Common myeloid progenitor, CD34-positive (primary cell): ENCODE measurements at places on chromosomes 5 and 9.

DNA sequence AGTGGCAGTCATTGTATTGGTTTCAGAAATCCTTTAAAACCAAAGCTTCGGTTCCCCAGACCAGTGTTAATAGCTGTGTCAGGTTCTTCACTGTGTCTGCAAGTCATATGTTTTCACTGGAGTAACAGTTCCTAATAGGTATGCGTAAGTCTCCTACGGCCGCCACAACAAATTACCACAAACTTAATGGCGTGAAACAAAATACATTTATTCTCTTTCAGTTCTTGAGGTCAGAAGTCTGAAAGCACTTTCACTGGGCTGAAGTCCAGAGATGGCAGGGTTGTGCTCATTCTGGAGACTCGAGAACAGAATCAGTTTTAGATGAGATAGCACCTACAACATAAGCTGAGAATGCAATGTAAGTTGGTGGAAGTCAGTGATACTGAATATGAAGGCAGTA is 556.2 kb downstream of the TLE4 start:
- DNase-seq = no peak

DNA sequence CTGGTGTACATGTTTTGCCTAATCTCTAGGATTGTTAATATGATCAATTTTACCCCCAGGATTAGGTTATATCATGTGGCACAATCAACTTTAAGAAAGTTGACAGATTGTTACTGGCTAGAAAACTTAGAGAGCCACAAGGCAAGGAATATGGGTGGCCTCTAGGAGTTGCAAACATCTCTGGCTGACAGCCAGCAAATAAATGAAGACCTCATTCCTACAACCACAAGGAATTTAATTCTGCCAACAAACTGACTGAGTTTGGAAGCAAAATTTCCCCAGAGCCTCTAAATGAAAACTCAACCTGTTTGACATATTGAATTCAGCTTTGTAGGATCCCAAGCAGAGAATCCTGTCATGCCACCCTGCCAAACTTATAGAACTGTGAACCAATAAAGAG is 196.4 kb upstream of the PTGER4 start:
- DNase-seq = no peak

- DNase-seq = peak; percentile 27
Measured at GRCh38 chr5:88663793-88664216, 219.2 kb downstream of the MEF2C start.

GRCh38 chr9:110016340-110016739 is 191.6 kb downstream of the C9orf152 start:
- DNase-seq = no peak

DNA sequence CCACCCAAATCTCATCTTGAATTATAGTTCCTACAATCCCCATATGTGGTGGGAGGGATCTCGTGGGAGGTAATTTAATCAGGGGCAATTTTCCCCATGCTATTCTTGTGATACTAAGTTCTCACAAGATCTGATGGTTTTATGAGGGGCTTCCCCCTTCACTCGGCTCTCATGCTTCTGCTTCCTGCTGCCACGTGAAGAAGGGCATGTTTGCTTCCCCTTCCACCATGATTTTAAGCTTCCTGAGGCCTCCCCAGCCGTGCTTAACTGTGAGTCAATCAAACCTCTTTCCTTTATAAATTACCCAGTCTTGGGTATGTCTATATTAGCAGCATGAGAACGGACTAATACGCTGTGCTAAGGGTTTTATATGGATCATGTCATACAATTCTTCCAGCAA is 72.3 kb downstream of the TLE4 start:
- no peak for DNase-seq

GRCh38 chr9:130661451-130662098 is 2.8 kb upstream of the PRDM12 start:
- no peak for DNase-seq

DNA sequence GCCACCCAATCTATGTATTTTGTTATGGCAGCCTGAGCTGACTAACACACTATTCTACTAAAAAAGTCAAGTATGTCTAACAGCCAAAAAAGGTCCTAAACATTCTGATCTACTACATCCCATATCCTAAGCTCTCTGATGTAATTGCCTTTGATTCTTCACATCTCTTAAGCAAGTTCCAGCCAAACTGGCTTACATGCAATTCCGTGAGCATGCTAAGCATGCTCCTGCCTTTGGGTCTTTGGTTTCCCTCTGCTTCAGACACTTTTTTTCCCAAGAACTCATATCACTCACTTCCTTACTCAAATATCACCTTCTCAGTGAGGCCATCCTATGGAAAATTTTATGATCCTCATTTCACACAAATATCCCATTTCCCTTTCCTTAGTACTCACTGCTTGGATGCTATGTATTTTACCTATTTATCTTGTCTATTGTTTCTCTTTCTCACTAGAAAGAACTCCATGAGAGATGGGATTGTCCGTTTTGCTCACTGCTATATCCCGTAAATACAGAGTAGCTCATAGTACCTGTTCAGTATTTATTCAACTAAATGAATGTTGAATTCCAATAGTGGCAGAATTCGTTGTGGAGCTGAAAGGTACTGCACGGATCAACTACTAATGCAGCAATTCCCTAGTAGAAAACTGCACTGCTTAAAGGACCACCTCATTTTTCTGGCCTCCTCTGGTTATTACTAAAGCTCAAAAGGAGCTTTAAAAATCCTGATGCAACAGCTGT is 2.3 kb upstream of the SLC12A2 start:
- no peak for DNase-seq

DNA sequence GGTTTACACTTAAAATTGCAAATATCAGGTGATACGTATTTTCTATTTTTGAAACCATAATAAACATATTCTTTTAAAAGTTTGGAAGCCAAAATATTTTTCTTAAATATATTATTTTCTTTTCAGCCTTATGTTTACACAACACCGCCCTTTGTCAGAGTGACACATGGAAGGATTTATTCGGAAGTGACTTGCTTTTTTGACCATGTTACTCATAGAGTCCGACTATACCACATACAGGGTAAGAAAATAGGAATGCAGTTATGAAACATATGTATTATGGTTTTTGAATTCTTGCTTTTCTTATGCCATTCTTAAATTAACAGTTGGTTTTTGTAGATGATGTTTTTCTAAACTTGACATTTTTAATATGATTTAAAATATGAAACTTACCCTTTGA is 133.9 kb downstream of the MAN2A1 start:
- DNase-seq = no peak

DNA sequence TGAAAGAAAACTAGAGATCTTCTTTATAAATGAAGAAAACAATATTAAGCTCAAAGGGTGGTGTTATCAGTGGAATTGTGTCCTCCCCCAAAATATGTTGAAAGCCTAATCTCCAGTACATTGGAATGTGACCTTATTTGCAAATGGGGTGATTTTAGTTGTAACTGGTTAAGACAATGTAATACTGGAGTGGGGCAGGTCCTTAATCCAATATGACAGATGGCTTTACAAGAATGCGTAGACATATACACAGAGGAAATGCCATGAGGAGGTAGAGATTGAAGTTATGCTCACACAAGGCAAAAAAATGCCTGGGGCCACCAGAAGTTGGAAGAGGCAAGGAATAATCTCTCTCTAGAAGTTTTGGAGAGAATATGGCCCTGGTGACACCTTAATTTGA is 13.7 kb upstream of the TRIM32 start:
- no peak for DNase-seq

GRCh38 chr5:31452314-31452713 is 79.6 kb downstream of the DROSHA start:
- DNase-seq = no peak

DNA sequence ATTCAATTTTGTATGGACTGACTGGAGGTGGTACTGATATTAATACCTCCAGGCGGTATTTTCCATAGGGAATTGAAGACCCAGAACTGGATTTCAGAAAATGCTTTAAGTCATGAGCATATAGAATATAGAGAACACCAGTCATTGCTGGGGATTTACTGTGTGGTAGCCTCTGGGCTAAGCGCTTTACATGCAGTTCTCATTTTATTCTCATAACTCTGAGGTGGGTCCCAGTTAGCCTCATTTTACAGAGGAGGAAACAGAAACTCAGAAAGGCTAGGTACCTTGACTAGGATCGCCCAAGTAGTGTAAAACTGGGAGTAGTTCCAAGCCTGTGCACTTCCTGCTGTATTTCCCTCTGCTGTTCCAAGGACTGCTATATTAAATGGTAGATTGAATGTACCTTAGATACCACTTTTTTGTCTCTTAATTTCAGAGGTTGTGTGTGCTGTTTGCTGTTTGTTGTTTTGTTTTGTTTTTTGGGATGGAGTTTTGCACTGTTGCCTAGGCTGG is 13.8 kb downstream of the SLC44A1 start:
- no peak for DNase-seq

- DNase-seq = peak; percentile 92
Measured at GRCh38 chr5:32842813-32843530, 131.9 kb downstream of the NPR3 start.

DNA sequence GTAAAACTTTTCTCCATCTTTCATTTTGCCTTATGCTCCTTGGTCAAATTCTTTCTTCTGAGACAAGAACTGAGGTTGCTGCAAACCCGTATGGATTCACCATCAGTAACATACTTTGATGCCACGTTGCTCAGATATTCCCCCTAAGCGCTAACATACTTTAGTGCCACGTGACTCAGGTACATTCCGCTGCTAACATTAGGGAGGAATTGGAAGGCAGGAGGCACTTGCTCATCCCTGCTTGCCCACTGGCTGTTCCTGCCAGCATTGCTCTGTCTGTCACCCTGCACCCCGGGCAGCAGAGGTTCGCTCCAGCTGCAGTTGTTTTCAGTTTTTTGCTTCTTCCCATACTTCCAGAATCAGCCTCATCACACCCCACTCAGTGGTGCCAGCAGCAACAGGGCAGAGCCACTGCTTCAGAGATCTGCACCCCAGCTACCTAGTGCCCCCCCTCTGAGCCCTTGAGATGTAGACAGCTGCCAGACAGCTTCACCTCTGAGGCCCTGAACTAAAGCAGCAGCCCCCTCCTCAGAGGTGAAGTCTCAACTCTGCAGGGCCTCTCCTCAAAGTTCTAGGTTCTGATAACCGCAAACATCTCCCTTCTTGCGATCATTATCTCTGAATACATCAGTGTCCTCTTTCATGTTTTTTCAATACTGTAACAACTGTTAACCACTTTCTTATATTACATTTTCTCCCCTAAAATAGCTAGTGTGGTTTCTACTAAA is 228.0 kb upstream of the KIF2A start:
- DNase-seq = no peak

DNA sequence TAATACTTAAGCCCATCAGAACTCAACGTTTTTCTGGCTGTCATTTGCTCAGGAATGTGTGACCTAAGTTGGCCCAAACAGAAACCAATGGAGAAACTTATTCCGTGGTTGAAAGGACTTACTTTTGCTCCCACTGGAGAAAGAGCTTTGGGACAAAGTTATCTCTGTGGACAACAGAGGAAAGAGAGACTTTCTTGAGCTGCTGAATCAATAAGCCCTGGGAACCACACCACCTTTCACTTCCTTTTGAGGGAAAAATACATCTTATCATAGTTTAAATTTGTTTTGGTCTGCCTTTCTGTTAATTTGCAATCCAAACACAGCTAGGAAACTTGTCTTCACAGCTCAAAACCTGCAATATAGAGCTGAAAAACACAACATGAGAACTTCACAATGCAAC is 62.8 kb upstream of the VCAN start:
- no peak for DNase-seq

DNA sequence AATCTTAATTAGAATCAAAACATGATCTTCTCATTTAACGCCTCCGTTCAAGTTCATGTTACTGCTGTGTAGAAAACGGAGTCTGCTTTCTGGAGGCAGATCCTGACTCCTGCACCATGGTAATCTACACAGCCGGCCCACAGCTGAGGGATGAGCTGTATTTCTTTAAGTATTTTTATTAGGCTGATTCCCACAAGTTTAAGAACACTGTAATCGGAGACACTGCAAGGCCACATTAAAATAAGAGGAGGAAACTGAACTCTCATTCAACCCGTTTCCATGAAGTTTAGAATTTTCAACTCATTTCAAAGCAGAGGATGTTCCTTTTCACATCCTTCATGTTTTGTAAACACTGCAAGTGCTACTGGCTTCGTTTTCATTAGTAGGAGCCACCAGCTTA is 372.2 kb downstream of the NFIB start:
- no peak for DNase-seq

DNA sequence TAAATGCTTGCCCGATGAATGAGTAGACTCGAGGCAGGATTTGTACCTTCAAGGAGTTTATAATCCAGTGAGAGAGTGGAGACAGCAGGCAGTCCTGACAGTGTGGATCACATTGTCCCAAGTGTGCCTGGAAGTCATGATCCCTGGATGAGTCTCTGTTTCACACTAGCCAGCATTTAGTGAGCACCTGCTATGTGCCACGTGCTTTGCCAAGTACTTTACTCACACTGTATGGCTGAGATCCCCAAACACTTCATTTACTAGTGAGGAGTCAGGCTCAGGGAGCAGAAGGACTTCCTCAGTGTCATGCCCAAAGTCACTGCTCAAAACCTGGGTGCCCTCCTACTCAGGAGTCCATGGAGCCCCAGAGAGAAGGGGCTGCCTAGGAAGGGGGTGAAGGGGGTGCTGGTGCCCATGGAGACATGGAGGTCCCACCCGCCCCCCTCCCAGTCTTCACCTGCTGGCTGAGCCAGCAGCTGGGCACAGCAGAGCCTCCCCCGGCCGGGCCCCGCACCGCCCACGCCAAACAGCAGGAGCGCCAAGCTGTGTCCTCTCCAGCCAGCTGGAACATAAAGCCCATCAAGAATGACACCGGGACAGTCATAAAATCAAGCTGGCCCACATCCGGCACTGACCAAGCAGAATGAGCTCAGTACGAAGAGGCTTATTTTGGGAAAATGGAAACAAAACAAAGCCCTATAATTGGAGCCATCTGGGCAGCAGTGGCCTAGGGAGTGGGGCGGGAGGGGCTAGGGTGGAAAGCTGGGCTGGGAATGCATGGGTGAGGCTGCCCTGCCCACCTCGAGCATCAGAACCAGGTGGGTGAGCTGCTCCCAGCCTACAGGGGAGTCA is 10.6 kb downstream of the LAMC3 start:
- DNase-seq = no peak

DNA sequence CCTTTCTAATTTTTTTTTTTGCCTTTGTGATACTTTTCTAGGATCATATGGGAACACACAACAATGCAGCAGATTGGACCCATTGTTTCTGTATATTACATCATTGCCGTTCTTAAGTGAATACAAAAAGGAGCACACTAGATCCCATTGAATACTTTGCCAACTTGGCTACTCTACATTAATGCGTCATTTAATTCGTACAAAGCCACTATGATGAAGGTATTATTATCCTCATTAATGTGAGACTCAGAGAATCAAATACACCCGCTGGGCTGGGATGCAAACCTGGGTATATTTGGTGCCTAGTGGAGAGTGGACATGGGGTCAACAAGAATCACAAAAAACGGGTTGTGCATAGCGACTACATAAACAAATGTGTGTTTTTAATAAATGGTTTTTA is 31.9 kb downstream of the OR2K2 start:
- no peak for DNase-seq

GRCh38 chr9:135120249-135120648 is 32.8 kb downstream of the OLFM1 start:
- DNase-seq = no peak

GRCh38 chr9:121499427-121500164 is at the start of gene GGTA1:
GGTA1 (minus strand) TSS chr9:121499844; CDS start chr9:121467922, 31,922 bp downstream.
- peak; percentile 48 for DNase-seq

- no peak for DNase-seq
Measured at GRCh38 chr5:89556215-89556913, 673.4 kb upstream of the MEF2C start.
